ENCODE measurements at places on chromosomes 4 and X.

DNA sequence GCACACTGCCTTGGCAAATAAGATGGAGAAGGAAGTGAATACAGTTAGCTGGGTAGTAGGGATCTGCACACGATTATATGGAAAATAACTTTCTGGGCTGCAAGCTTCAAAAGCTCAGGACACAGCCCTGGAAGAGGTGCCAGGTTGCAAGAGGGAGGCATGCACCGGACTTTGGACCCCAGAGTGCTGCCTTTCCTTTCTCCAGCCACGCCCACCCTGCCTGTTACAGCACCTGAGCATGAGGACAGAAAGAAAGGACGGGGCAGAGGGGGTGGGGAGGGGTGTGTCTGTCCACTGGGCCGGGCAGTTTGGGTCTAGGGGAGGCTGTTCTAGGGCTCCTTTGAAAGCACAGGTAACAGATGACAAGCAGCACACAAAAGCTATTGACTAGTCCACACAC, 152.8 kb downstream of the ENPP6 start:
- no peak for DNase-seq

- no peak for DNase-seq
Observed at GRCh38 chr4:151801547-151802516, 41.0 kb upstream of the GATB start.

GRCh38 chrX:135522132-135522530, 1.7 kb downstream of the INTS6L start:
- DNase-seq: no peak

DNA sequence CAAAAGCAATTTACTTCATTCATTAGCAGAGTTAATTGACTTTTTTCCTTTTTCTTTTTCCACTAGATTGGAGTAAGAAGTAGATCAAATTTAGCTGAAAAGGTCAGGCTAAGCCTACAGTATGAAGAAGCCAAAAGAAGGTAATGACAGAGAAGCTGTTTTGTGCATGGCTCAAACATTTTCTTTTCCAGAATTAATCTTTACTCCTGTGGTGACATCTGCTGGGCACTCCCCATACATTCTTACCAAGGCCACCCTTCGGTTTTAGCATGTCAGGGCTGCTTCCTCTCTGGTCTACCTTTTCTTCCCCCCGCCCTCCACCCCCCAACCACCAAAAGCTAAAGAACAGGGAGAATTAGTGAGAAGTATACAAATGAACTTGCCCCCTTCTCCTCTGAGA, 70.2 kb downstream of the CLDN22 start:
- no peak for DNase-seq

- no peak for DNase-seq
Observed at GRCh38 chr4:103429283-103429682, 231.1 kb upstream of the CENPE start.
